ENCODE measurements at places on chromosomes 5 and 9. TPM values are rescaled to one million over a fixed set of nuclear protein-coding genes. Genes with fewer than 3 reads are reported as not detected.

The FOXD4L6 gene
- under 0.01 TPM for total RNA-seq

The PCDHGB4 gene
- total RNA-seq = 1.6 TPM

The GABRA6 gene
- not detected for total RNA-seq

The FBXL7 gene
- total RNA-seq = under 0.01 TPM

The NSMF gene
- total RNA-seq = 26.4 TPM

The CD14 gene
- 5.4 TPM for total RNA-seq

The ARID3C gene
- not detected for total RNA-seq

The TCOF1 gene
- total RNA-seq = 25.6 TPM

The CFAP90 gene
- total RNA-seq = 0.27 TPM

The GRHPR gene
- 184 TPM for total RNA-seq

GRCh38 chr5:148085977-148086705, 22.4 kb downstream of the SPINK5 start:
- DNase-seq = no peak

- DNase-seq = peak; percentile 63
These were observed 88.1 kb downstream of the KCNN2 start for GRCh38 chr5:114449860-114450421.

- no peak for DNase-seq
These were observed 87.4 kb downstream of the PTCD2 start for GRCh38 chr5:72407541-72407940.

DNA sequence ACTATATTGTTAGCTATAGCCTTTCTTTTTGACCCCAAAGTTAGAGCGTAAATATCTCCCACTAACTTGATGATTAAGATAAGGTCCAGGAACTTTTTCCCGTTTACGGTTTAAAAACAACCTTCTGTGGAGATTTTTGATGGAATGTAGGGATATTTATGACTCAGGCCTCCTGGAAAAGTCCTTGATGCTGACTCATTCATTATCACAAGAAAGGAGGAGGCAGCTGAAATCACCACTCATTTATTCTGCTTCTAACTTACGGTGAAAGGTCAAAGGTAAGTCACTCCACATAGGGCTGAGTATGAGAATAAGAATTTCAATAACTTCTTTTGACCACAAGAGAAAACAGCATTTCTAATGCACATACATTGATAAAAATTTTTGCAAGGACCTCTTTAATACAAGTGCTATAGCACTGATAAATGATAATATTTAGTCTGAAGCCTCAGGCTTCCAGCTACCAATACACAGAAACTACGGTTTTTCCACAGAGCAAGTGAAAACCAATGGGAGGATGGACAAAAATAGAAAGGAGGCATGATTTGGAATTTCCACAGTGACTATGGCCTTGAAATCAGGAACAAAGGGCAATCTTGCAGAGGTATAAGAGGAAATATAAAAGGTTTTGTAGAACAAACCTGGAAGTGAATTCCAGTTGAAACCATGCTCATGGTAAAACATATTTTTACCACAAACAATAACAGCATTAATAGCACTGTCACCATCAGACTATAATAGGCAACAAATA, 146.5 kb downstream of the PPP2R2B start:
- DNase-seq = no peak

GRCh38 chr5:69261034-69261433, 26.3 kb downstream of the CDK7 start:
- DNase-seq = no peak

DNA sequence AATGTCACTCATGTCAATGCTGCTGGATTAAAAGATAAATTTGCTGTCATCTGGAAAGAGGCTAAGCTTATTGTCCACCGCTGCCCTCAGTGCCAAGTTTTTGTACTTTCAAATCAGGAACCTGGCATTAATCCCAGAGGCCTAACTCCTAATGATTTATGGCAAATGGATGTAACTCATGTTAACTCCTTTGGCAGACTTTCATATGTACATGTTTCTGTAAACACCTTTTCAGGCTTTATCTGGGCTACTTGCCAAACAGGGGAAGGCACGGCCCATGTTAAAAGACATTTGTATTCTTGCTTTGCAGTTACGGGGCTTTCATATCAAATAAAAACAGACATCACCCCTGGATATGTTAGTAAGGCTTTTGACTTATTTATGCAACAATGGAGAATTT, 608.0 kb upstream of the ACO1 start:
- DNase-seq = no peak

GRCh38 chr9:13480693-13481092, 201.2 kb upstream of the MPDZ start:
- no peak for DNase-seq

DNA sequence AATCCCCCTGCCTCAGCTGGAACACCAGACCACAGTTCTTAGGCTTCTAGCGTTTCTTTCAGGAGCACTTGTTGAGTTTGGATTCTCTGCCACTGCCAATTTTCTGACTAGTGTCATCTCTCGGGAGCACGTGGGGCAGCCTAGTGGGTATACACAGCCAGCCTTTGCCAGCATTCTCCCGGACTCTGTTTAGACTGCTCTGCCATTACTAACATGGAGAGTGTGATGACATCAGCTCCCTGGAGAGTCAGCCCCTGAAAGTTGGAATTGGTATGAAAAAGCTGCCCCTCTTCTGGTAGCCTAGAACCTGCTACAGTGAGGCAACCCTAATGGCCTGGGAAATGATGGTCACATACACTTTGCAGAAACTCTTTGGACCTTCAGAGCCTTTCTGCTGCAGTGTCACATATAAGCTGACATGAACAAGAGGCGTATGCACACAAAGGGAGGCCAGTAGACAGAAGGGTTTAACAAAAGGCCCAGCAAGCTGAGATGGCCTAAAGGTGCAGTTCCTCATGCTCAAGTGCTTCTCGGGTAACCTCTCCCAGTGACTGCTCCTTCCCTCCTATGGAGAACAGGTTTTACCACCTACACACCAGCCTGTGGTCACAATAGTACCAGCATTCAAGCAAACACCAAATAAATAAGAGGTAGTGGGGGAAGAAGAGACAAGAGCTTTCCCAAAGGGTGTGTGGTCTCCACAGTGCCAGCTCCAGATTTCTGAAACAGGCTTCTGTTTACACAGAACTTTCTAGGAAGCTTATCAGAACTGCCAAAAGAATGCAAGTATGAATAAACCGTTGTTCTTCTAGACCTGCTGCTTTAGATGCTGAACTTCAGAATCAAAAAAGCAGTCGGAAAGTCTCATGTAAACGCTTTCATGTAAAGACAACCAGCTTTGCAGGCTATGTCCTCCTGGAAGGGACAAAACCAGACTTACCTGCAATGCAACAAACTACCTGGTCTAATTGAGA, 16.5 kb downstream of the SPACA9 start:
- no peak for DNase-seq

DNA sequence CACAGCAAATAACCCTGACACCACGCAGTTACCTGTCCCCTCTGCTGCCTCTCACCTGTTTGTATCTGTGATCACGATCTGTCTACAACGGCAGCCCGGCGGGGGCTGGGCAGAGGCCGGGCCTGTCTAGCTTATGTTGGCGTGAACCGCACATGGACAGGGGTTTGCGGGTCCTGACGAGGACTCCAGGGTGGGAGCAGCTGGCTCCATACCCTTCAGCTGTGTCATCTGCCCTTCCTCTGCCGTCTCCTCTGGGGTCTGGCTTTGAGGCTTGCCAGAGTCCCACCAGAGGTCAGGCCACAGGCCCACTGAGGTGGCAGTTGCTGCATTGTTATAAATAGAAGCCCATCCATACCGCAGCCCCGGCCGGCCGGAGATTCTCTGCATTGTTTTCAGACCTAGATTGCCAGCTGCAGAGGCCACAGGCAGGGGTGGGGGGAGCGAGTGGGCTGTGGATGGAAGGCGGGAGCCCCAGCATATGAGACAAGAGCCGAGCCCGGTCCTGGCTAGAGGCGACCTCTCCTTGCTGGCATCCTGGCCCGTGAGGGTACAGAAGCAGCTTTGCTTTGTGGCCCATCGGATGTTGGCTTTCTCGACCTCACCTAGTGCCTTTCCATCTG, 37.8 kb downstream of the FAM78A start:
- DNase-seq = peak; percentile 70

DNA sequence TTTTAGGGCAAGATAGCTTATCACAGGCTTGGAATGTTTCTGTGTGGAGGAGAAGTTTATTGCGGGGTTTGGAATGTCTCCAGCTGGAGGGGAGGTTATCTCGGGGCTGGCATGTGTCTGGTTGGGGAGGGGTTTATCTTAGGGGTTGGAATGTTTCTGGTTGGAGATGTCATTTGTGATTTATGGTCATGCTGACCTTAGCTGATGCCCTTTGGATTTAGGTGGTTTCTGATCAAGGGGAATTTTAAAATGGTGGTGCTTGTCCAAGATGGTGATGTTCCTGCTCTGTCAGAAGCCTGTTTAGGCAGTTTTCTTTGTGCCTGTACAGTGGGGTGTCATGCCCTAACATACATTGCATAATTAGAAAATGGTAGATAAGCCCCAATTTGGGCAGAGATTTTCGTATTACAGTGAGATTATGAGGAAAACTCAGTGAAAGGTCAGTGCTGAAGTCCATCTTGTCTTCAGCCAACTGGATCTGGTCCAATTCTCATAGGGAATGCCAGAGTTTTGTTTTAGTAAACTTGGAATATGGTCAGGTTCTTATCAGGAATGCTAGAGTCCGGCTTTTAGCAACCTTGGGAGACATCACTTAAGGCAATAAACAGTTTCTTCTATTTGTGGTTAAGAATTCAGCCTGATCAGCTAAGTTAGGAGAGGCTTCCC, 14.3 kb downstream of the CDK20 start:
- no peak for DNase-seq

GRCh38 chr5:167657016-167657415, 634.4 kb upstream of the WWC1 start:
- no peak for DNase-seq

GRCh38 chr5:171961117-171961516, 45.3 kb downstream of the FBXW11 start:
- DNase-seq = no peak

DNA sequence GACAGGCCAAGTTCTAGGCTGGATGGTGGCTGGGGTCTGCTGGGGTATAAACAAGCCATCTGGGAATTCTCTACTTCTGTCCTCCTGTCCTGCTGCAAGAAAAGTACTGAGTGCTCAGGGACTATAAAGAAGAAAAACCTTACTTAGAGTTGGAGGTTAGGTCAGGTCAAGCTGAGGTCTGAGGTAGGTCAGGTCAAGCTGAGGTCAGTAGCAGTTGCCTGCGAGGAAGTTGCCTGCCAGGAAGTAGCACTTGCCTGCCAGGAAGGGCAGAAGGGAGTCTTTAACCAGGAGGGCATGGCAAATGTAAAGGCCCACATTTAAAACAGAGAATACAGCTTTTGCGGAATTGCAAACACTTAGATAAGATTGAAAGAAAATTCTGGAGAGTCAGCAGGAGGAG, 51.3 kb upstream of the PRLR start:
- no peak for DNase-seq

DNA sequence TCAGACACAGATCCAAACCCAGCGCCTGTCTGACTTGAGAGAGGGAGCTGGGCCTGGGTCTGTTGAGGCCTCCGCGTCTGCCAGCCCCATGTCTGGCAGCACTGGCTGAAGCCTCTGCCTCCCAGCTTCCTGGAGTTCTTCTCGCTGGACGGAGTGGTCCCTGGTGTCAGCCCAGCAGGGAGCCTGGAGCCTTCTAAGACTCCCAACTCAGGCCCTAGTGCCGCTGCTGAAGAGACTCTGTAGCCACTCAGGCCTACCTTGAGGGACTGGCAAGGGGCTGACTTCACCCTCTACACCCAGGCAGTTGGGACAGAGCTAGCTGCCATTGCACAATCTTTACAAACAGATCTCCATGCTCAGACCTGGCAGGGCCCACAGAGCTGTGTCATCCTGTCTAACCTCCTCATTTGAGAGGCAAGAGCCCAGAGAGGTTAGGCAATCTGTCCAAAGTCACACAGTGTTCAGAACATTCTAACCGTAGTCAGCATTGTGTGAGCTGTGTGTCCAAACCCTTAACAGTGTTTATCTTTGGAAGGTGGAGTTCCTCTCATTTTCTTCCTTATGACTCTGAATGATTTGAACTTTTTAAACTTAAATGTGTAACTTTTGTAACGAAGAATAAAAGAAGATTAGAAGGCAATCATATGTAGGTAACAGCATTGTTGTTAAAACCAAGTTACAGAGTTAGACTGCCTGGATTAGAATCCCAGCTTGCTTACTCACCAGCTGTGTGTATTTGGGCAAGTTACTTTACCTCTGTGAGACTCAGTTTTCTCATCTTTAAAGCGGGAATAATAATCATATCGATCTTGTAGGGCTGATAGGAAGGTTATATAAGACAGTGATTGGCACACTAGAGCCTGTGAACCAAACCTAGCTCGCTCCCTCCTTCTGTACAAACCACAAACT, 4.6 kb upstream of the DUSP1 start:
- no peak for DNase-seq
